Stimulated activated CD4-positive, alpha-beta T cell treated with anti-CD3 and anti-CD28 coated beads, Interleukin-1b, Interleukin-23, amount 100 ng/mL, for 24 hours (primary cell): ENCODE measurements at places on chromosomes 3 and 15.

GRCh38 chr3:189702066-189702646 is 71.0 kb downstream of the TP63 start:
- no peak for DNase-seq

GRCh38 chr3:42843713-42844411 is 31.8 kb downstream of the CYP8B1 start:
- no peak for DNase-seq

DNA sequence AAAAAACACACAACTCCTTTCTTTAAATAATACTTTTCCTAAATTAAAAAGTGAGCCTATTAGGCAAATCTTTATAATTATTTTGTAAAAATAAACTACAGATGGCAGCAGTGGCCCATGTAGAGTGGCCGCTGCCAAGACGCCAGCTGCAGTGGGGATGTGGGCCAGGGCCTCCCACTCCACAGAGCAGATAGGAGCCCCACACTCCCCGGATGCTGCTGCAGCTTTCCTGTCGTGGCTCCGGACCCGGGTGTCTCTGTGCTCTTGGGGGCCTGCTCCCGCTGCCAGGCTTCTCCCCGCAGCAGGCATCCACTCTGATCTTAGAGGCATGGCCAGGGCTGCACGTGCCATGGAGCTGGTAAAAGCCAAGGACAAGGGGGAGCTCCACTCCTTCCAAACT is 67.5 kb downstream of the PROS1 start:
- DNase-seq, result no peak

- DNase-seq, result no peak
These were observed 11.0 kb downstream of the TBL1XR1 start for GRCh38 chr3:177186306-177186705.

GRCh38 chr3:4898454-4899313 is 80.6 kb upstream of the BHLHE40 start:
- DNase-seq, result no peak

GRCh38 chr3:140664111-140664510 is 13.8 kb upstream of the TRIM42 start:
- DNase-seq, result no peak

DNA sequence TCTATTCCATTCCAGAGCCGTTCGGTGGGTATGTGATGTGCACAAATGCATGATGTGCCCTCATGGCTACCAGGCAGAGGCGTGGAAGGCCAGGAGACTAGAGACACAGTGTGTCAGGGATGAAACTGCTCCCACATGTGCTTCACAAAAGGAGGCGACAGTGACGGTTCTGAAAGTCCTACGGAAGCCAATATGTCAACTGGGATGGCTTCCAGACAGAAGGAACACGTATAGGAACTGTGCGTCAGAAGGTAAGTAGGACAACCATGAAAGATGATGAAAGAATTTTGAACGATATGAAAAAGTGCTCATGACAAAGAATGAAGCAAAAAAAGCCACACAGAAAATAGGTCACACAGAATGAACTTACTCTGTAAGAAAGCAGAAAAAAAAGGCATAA is 34.1 kb downstream of the GLB1 start:
- DNase-seq, result no peak

DNA sequence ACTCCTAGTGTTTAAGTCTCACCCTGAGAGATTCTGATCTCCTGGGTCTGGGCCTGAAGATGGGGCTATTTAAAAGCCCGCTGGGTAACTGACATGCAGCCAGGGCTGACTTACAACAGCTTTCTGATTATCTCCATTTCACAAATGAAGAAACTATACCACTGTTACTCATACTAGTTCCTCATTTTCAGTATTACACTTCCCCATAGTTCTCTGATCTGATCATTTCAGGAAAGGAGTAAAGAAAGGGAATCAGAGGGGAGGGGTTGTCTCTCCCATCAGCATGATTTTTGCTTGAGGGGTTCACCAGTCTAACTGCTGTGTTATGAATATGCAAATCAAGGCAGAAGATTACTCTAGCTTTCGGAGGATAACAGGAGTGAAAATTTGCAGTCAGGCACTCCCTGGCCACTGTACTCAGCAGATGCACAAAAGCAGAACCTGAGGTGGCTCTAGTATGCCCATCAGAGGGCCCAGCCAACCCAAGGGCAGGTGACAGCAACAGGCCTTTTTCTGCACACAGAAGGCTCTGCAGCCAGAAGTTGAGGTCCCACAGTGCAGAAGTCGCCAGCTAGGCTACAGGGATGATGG is 59.4 kb downstream of the DAPK2 start:
- no peak for DNase-seq

DNA sequence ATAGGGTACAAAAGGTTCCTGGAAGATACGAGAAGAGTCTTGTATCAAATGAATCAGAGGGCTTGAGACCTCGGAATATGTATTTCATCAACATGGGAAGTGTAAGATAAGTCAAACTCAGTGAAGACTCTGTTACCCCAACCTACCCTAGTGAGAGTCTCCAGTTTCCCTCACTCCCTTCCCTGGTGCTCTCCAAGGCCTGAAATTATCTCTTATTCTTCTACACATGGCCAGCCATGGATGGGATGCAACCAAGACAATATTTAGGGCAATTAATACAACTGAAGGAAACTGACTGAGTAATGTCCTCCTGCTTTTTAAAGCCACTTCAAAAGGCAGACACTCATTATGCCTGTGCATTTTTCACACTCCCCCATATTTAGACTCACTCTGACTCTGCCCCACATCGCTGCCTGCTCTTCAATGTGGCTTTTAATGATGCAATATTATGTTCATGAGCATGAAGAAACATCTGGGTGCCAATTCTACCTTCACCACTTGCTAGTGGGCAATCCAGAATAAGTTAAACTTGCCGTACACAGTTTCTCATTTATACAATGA is 137.1 kb upstream of the THBS1 start:
- no peak for DNase-seq

DNA sequence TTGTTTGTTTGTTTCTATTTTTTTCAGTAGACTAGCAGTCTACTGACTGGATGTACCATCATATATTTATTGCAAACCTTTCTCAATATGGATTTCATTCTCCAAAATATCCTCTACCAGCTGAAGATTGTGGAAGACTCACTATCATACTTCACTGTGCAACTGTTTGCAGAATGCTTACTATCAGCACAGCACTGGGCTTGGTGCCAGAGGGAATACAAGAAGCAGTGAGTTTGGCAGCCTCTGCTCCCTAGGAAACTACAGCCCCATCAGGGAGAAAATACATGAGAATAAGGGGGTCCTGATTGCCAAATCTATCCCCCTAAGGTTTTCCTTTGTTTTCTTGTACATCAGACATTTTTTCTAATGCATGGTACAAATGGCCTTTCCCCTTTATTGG is 27.5 kb downstream of the AQP9 start:
- no peak for DNase-seq

DNA sequence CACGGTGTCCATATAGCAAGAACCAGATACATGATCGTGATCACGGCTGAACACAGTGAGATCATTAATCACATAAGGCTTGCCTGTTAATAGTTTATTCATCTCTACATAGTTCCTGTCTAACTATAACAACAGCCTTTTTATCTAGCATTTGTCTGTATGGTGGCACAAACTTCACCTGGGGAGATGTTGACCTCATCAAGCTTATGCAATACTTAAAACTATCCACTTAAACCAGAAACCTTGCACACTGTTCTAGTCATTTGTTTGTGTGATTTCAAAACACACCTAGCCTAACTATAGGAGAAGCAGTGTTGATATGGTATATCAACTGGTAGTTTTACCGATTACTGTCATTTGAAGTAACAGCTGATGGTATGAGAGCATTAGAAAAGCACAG is 124.8 kb downstream of the VPS13C start:
- no peak for DNase-seq
